ENCODE measurements at places on chromosomes 5 and 9.

DNA sequence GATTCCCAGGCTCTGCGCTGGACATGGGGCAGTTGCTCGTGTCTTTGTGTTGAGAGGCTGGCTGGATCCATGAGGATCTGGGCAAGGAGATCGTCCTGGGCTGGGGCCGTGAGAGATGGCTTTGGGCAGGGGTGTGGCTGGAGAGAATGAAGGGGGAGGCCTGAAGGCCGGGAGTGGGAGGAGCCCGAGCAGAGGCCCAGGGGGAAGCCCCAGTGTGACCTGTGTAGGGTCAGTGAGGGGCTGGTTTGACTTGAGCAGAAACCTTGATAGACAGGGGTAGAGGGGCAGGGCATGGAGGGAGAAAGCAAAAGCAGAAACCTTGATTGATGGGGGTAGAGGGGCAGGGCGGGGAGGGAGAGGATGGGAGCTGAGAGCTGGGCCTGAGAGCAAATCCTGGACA is 54.4 kb upstream of the ASS1 start:
- DNase-seq: no peak

DNA sequence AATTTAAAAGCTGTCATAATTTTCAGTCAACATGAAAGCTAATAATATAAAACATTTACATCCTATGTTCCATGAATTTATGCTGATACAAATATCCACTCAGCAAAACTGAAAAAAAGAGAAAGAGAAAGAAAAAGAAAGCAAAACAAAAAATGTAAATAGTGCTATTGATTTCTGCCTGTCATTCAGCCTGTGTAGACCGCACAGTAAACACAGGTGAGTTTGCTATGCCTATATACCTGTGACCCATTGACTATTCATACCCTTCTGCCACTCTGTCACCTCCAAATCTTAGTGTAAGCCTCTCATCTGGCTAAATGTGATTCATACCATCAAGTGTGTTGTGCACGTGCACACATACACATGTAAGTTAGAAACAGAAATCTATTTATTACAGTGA is 359.0 kb upstream of the RORB start:
- no peak for DNase-seq

- DNase-seq: no peak
Measured at GRCh38 chr9:136858844-136859757, 7.0 kb downstream of the MAMDC4 start.

DNA sequence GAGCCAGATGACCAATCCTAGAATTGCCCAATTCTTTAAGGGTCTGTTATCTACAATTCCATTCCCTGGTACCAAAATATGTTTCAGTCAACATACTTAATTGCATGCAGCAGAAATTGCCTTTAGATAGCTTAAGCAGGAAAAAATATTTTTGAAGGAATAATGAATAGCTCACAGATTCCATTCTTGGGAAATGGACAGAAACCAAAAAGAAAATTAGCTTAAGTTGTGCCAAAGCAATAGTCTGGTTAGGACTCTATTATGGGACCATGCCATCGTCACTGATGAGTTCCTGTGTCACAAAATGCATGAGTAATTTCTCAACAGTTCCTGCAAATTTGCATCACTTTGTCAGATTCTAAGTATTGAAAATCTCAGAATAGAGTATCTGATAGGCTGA is 12.3 kb downstream of the ACTBL2 start:
- DNase-seq: no peak

- no peak for DNase-seq
Measured at GRCh38 chr5:107402434-107403227, 268.1 kb downstream of the EFNA5 start.

DNA sequence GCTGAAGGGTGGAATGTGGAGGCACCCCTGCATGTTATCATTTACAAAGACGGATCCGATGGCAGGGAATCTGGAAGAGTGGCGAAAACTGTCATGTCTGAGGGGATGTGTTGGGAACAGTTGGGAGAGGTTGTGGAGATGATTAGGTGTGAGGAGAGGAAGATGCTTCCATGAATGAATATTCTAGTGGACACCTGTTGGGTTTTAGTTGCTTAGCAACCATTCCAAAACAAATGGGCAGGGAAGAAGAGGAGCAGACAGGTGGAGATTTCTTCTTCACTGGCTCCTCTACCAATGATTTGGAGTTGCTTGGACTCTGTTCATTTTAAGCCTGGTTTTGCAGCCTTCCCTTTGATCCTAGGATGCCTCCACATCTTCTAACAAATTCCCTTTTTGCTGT is 465.3 kb upstream of the CLINT1 start:
- no peak for DNase-seq

GRCh38 chr5:176610435-176610773 is 448 bp upstream of the GPRIN1 start:
- DNase-seq: no peak

DNA sequence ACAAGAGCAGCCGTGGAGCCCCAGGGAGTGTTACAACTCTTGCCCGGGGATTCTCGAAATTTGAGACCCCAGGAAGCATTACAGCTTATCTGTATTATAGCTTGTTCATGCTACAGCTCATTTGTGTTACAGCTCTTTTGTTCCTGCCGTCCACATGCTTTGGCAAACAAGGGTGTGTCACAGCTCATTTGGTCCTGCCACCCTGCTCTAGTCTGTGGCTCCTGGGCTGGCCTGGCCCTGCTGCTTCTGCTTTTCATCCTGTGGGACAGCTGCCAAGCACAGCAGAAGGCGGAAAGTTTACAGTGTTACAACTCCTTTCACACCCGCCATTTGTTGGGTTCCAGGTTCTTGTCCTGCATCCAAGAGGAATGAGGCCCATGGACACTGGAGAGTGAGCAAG is 685.0 kb downstream of the SLCO4C1 start:
- no peak for DNase-seq
